LHCN-M2 (cell line): ENCODE measurements at places on chromosomes 3 and 15. TPM values are rescaled to one million over a fixed set of nuclear protein-coding genes. Genes with fewer than 3 reads are reported as not detected.

GRCh38 chr3:131608741-131609140 is 106.0 kb upstream of the MRPL3 start:
- no peak for DNase-seq

GRCh38 chr3:52054661-52055511 is 1.5 kb downstream of the DUSP7 start:
- DNase-seq = no peak

DNA sequence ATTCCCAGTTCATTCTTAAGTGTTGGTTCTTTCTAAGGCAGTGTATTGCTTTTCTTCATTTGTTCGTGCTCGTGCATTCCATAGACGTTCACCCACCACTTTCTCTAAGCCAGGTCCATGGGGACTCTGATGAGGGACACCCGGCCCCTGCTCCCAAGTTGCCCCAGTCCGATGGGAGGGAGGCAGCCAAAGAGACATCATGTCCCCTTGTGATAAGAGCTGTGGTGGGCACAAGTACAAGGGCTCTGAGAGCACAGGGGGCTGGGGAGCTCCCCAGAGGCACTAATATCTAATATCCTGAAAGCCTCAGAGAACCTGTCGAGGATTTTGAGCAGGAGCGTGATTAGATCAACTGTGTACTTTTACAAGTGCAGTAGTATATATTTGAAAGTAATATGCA is 6.3 kb downstream of the SPSB4 start:
- DNase-seq = no peak

GRCh38 chr15:27973886-27974285 is 125.2 kb downstream of the OCA2 start:
- no peak for DNase-seq

DNA sequence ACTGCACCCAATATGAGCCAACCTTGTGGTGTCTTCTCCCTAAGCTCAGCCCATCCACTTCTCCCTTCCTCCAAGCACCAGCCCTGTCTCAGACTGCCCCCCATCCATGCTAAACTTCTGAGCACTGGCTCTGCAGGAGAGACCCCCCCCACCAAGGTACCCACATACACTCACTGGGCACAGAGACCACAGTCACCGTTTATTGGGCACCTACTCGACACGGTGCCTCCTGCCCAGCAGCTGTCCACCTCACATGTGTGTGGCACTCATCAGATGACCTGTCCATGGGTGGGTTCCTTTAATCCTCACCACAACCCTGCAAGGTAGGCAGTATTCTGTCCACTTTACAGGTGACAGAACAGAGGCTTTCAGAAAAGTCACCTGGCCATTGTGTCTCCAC is 22.3 kb upstream of the SFMBT1 start:
- DNase-seq = no peak

- DNase-seq = peak; percentile 51
Measured at GRCh38 chr3:172836390-172836997, 86.0 kb downstream of the ECT2 start.

- no peak for DNase-seq
Measured at GRCh38 chr3:105865016-105865623, 3.7 kb downstream of the CBLB start.

- no peak for DNase-seq
Measured at GRCh38 chr3:171239757-171240503, 213.4 kb upstream of the SLC2A2 start.

- no peak for DNase-seq
Measured at GRCh38 chr15:80558631-80559319, 136.3 kb upstream of the ABHD17C start.

GRCh38 chr15:45118131-45118588 is 4.0 kb downstream of the DUOXA2 start:
- peak; percentile 82 for DNase-seq

DNA sequence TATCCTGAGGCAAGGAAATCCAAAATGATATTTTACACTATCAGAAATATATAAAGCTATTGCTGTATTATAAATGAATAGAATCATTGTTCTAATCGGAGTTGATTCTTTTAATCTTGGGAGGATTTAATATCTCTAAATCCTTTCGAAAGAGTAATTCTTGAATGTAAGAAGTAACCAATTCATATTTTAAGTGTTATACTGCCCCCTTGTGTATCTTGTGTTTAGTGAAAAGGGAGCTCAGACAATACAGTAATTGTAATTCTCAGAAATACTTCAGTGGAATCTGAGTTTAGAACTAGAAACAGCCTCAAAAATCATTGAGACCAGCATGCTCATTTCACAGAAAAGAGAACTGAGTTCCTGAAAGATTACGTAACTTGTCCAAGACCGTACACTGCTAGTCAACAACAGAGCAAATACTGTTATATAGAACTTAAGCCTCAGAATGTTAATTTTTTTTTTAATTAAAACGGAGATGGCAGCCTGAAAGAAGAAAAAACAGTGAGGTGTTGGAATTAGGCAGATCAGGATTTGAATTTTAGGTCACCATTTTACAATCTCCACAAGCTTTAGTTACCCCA is 42.9 kb downstream of the PLCH1 start:
- DNase-seq = peak; percentile 51

GRCh38 chr3:192855434-192855833 is 62.2 kb downstream of the MB21D2 start:
- no peak for DNase-seq

DNA sequence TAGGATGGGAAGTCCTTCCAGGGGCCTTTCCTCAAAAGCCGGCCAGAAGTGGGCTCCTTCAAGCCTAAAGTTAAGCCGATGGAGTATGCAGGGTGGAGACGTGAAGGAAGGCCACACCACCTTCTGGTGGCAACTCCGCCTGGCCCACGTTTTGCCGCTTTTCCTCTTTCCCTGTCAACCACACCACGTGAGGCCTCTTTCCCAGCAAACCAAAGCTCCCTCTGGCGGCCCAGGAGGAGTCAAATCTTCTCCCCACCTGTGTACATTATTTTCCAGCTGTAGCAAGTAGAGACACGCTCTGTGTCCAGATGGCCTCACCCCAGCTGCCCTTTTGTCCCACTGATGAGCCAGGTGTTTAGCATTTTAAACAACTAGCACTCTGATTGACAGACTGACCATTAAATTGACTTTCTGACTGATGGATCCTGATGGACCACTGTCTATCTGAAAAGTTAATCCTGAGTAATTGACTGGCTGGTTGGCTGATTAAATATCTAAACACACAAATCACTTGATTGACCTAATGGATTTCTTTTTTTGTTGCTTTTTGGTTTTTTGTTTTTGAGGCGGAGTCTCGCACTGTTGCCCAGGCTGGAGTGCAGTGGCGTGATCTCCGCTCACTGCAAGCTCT is 59.6 kb upstream of the ZBTB38 start:
- peak; percentile 71 for DNase-seq

DNA sequence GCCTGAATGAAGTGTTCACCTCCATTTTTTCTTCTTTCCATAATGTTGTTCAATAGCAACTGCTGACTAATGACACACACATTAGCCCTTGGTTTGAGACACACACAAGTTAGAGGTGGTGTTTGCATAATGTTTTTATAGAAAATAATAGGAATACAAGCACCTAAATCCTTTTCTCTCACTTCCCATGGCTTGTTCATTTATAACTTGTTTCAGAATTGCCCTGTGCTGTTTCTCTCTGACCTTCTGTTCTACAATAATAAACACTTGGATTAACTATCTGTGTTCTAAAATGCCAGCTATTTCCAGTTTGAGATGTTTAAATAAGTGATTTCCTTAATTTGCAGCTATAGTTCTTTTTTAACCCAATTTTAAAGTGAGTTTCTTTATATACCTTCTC is 525.1 kb upstream of the ROBO2 start:
- no peak for DNase-seq

- peak; percentile 78 for DNase-seq
Measured at GRCh38 chr3:139427283-139428060, 38.0 kb upstream of the COPB2 start.

DNA sequence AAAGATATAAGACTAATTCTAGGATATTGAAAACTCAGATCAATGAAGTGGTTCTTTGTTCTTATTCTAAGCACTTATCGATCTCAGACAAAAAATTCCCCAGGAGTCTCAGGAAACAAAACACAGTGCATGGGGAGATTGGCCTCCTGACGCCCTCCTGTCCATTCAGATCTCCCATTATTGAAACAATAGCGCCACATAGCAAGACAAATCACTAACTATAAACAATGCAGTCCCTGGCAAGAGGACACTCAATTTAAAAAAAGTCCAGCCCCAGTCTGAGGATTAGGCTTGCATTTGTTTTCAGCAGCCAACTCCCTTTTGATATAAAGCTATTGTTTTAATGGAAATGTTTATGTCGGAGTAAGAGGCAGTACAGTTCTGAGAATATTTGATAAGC is 528.2 kb downstream of the GABRG3 start:
- no peak for DNase-seq

MOBP gene
- not detected in 2 replicates for total RNA-seq

NPRL2 gene
- total RNA-seq = 23.9 and 27.8 TPM in 2 replicates

DZIP1L gene
- 18.3 and 18.9 TPM in 2 replicates for total RNA-seq

LYZL4 gene
- total RNA-seq = not detected in 2 replicates

DCLK3 gene
- total RNA-seq = not detected in 2 replicates

TMC3 gene
- not detected in 2 replicates for total RNA-seq

HDGFL3 gene
- total RNA-seq = 53.1 and 55.3 TPM in 2 replicates

CD47 gene
- total RNA-seq = 82.0 and 97.1 TPM in 2 replicates
